ENCODE measurements at places on chromosomes 13 and 19.

DNA sequence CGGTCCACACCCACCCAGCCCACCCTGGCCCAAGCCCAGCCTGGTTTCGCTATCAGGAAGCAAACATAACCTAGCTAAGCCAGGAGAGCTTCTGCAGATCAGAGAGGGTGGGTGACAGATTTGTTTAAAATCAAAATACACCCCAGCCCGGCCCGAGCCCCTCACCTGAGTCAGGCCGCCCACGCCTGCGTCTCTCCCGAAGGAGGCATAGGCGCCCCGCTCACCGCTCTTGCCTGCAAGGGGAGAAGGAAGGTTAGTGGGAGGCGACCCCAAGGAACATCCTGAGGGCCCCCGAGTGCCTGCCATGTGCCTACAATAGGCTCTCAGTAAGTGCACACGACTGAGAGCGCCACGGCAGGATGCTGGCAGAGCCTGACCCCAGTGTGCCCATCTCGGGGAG is 21.9 kb upstream of the UQCR11 start:
- no peak for DNase-seq

- no peak for DNase-seq
These were observed 298.4 kb downstream of the SLITRK6 start for GRCh38 chr13:85500696-85501256.

DNA sequence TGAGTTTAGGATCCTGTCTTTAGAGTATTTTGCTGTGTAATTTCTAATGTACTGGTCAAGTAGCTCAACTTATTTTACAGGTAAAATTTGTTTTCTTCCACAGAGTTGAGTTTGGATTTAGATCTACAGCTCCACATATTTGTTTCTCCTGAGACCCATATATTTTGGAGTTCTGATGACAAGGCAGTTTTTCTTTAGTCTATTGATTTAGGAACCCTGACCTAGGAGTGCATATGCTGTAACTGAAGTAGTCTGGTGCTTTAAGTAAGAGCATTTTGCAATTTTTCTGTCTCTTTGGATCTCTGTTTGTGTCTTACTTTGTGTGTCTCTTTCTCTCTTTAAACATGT is 19.5 kb upstream of the SPRY2 start:
- DNase-seq: no peak

- peak; percentile 63 for DNase-seq
These were observed at the start of gene UHRF1 for GRCh38 chr19:4909156-4909896. TSS of gene UHRF1 (plus strand) at chr19:4909501. CDS start at chr19:4910886, 1,385 bp downstream.

- DNase-seq: peak; percentile 92
These were observed 22.8 kb upstream of the NDUFS7 start for GRCh38 chr19:1360818-1361461.

GRCh38 chr19:51743405-51743804 is 8.3 kb downstream of the FPR1 start:
- DNase-seq: no peak

DNA sequence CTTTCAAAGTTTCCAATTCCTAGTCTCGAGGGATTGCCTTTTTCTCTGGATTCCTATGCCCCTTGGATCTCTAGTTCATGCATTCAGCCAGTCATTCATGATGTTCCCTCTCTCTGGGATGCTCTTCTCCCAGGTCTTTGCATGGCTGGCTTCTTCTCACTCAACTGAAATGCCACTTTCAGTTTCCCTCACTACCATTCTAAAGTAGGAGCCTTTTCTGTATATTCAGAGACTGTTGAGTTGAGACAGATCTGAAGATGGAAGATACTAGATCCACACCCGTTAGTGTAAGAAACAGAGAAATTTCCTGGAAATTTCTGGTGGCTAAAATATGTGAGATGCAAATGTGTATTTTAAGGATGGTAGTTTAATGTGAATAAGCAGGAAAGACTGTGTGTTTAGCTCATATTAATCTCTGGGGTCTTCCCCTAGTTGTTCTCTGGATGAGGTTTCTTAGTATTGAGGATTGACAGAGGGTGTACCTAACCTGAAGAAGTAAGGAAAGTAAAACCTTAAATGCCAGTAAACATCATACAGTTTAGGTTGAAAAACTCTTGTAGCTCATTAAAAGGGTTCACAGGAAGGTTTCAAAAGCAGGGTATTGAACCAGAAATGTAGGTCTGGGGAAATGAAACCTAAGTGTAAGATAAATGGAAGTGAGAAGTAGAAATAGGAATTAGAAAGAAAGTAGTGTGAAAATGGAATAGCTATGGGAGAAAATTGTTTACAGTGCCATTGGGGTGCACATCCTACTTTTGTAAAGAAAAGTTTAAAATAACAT is 331.3 kb downstream of the NDFIP2 start:
- no peak for DNase-seq

DNA sequence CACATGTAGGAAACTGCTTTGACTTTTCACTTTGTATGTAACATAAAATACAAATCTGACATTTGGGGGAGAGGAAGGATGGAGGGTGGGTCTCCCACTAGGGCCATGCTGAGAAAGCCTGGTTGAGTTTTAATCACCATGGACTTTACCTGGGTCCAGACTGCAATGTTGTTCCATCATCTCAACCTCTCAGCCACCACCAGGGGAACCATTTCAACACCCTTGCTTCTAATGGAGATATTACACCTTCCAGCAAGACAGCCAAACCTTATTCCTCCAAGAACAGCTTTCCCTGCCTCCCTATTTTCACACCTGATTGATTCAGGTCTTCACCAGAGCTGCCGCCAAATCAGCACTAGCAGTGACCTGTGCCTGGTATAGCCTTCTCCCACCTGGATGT is 56.0 kb downstream of the ZAR1L start:
- no peak for DNase-seq

GRCh38 chr19:9854282-9854846 is 19.2 kb downstream of the PIN1 start:
- DNase-seq: no peak

GRCh38 chr19:49213791-49214190 is 56.2 kb downstream of the TRPM4 start:
- no peak for DNase-seq

GRCh38 chr19:33388231-33388724 is 14.8 kb downstream of the CEBPG start:
- DNase-seq: peak; percentile 65

DNA sequence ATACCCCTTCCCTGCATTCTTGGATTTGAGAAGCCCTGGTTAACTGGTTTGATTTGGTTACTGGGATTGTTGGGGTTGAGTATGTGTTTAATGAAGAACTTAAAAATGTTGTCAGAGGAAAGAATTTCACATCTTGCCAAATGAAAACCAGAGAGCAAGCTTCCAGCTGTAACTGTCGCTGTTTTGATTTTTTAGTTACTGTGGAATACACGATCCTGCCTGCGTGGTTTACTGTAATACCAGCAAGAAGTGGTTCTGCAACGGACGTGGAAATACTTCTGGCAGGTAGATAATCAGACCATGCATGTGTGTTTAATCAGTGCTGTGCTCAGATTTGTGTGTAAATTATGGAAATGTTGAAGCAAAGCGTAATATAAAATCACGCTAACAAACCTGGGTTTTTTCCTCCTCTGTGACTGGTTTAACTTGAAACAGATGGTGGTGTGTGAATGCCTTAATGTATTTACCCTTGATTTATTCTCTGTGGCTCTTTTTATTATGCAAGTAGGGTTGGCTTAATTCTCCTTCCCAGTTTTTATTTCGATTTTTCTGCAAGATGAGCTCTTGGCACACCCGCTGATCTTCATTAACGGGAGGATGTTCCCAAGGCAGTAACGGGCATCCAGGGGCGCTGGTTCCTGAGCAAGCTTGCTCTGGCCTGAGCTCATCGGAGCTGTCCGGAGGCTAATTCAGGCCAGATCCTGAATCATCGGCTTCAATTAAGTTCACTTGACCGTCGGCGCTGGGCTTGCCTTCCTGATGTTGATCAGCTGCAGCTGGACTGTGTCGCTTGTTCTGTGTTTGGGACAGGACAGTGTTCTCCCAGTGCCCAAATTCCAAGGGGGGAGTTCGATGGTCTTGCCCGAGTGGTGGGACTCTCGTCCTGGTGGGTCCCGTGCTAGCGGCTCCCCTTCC is 16.0 kb downstream of the UPF1 start:
- peak; percentile 80 for DNase-seq
